ENCODE measurements at places on chromosomes 13 and 19.

DNA sequence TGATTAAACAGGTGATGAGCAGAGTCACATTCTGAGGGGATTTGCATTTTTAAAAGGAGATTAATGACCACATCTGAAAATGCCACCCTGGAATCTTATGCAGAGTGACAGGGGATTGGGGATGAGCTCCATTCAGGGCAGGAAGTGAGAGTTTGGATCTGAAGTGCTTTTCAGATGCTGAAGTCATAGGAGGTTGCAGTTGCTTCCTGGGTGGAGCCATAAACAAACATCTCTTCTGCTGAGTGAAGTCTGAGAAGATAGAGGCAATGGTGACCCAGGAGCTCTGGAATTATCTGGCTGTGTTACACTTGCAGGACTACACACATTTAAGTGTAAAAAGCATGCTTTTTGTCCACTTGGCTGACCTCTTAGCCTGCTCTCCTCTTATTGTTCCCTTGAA lies 51.4 kb upstream of the PSG8 start:
- no peak for DNase-seq

DNA sequence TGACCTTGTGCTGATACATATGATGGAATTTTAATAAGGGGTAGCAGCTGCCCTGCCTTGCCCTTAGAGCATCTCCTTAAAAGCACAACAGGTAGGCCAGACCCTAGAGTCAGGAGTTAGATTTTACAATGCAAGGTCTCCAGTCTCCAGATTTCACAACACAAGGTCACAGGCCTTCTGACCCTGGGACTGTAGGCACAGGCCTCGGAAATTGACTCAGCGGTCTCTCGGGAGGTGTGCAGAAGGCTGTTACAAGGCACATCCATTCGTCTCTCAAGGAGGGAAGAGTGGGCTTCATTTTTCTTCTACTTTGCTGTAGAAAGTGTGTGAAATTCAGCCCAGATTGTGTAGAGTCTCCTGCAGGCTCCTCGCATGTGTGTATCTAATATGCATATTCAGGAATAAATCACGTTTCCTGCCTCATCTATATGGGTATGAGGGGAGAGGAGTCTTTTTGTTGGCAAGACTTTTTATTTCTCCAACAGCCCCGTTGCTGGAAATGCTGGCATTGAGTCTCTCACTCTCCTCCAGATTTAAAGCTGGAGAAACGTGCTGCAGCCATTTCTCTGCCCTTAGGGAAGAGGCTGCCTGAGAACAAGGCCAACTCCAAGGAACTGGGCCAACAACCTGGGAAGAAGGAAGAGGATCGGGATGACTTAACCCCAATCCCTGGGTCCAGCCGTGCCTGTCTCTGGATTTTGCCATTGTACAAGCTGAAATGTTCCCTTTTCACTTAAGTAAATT lies 24.5 kb downstream of the UQCRFS1 start:
- DNase-seq, result no peak

DNA sequence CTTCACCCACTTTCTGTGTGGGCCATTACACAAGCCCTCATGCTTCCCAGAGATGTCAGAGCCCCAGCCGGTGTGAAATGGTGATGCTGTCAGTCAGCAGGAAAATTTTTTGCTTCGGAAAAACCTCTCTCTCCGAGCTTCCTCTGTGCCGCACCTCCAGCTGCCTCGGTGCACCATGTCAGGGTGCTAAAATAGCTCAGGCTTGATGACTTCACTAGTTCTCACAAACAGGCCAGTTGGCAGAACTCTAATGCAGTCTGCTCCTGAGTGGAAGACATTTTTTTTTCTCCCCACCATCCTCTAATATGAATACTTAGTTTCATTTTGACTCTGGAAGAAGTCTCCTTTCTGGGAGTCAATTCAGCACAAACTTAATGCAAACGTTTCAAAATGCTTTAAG lies 71.3 kb downstream of the KLF12 start:
- DNase-seq, result peak; percentile 22

DNA sequence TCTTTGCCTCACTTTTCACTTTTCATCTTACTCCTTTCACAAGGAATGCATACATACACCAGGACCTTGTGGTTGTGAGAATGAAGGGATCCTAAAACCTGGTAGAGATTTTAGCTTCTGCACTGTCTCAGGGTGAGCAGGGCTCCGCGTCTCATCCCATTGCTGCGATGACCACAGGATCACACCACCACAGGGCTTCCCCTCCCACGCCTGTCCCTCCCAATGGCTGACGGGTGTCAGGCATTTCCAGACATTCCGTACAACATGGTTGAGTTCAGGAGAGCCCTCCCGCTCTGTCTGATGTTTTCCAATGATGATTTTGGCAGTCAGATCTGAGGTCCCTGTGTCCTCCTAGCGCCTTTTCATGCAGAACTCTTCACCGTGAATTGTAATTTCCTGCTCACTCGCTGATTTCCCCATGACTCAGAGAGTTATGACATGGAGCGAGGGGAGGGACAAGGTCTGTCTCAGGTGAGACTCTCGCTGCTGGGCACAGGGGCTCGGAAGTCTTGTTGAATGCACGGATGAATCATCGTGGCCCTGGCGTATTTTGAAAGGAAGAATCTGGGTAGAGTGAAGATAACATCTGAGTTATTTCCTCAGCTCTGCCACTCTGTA lies 102.8 kb downstream of the TEX29 start:
- DNase-seq, result no peak

DNA sequence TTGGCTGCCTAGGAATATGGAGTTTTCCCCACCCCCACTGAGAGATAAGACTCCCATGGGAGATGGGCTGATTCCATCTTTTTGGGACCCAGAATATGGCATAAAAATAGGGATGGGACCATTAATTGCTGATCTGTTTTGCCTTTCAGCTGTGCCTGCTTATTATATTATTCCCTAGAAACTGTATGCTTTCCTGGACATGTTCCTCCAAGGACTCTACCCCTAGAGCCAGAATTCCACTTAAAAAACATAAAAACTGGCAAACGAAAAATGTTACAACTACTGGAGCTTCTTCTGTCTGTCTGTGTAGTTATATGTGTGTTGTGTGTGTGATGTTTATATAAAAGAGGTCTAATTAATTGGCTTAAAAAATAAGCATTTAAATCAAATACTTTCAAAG lies 159.9 kb upstream of the PRR20A start:
- no peak for DNase-seq

GRCh38 chr13:79710376-79710775 lies 229.4 kb downstream of the NDFIP2 start:
- no peak for DNase-seq

DNA sequence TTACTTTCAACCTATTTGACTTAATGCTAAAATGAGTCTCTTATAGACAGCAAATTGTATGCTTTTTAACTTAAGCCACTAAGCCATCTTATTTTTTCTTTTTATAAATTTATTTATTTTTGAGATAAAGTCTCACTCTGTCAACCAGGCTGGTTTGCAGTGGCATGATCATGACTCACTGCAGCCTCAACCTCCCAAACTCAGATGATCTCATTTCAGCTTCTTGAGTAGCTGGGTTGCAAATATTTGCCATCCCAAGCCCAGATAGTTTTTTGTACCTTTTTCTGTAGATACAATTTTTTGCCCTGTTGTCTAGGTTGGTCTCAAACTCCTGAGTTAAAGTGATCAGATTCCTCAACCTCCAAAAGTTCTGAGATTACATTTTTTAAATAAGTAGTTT lies 27.1 kb downstream of the ZNF714 start:
- no peak for DNase-seq

GRCh38 chr19:6590827-6591319 lies at the start of gene CD70:
Gene CD70, minus strand, starts transcription at chr19:6591150. Its CDS starts 148 bp downstream, at chr19:6591002.
- DNase-seq, result peak; percentile 17

Measured in stimulated activated CD4-positive, alpha-beta T cell treated with anti-CD3 and anti-CD28 coated beads, TNF-alpha, amount 100 ng/mL, for 24 hours (primary cell).